ENCODE measurements at places on chromosomes 12 and 14. TPM values are rescaled to one million over a fixed set of nuclear protein-coding genes. Genes with fewer than 3 reads are reported as not detected.

The ZFHX2 gene
- polyA plus RNA-seq, result 0.88 TPM

The CD27 gene
- polyA plus RNA-seq, result not detected

The C1S gene
- 30.1 TPM for polyA plus RNA-seq

The EPYC gene
- polyA plus RNA-seq, result not detected

The PGF gene
- 9.7 TPM for polyA plus RNA-seq

The FBXW8 gene
- 2.4 TPM for polyA plus RNA-seq

The REP15 gene
- polyA plus RNA-seq, result 5.2 TPM

The ZC2HC1C gene
- 13.3 TPM for polyA plus RNA-seq

The RNASE7 gene
- 0.04 TPM for polyA plus RNA-seq

The PLEKHG7 gene
- not detected for polyA plus RNA-seq

The PLCZ1 gene
- polyA plus RNA-seq, result not detected

The AP1G2 gene
- 8.8 TPM for polyA plus RNA-seq

The KLRG1 gene
- 3.6 TPM for polyA plus RNA-seq

The ESRRB gene
- polyA plus RNA-seq, result 7.1 TPM

The EGLN3 gene
- 69.8 TPM for polyA plus RNA-seq

The TOMM20L gene
- not detected for polyA plus RNA-seq
